NCI-H2081 (cell line): ENCODE measurements at places on chromosomes 6 and 20.
A peak's percentile ranks its signal among the peaks of the same experiment; 100 is the strongest.

- no peak for DNase-seq
Observed at GRCh38 chr6:167651318-167652041, 175.2 kb upstream of the AFDN start.

- no peak for DNase-seq
Observed at GRCh38 chr6:2563635-2564034, 187.1 kb downstream of the MYLK4 start.

- no peak for DNase-seq
Observed at GRCh38 chr6:6277413-6277812, 43.0 kb downstream of the F13A1 start.

DNA sequence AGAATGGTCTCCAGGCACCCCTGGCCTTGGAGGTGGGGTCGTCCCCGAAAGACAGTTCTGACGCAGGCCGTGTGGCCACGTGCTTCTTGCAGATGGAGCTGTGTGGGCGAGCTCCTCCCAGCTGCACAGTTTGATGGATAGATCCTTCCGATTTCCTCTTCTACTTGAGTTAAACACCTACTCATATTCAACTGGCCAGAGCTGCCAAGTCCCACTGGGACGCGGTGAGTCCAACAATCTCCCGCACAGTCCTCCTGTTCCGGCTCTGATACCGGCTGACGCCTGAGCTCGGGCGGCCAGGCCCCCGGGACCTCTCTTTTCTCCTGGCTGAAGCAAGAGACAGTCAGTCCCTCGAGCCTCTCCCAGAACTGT, 57.9 kb upstream of the DACT2 start:
- no peak for DNase-seq

DNA sequence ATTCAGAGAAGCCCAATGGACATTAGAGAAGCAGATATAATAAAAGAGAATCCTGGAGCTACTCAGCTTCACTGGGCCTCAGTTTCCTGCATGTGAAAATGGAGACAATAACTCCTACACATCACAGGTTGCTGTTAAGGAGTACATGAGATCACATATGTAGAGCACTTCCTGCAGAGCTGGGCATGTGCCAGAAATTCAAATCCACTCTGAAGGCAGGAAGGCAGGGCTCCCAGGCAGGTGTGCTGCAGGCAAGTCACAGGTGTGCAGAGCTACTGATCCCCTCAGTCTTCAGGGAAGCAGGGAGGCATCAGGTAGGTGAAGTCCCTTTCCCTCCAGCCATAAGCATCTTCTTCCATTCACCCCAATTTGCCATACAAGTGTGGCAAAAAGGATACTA, 48.0 kb downstream of the DST start:
- peak; percentile 42 for DNase-seq

DNA sequence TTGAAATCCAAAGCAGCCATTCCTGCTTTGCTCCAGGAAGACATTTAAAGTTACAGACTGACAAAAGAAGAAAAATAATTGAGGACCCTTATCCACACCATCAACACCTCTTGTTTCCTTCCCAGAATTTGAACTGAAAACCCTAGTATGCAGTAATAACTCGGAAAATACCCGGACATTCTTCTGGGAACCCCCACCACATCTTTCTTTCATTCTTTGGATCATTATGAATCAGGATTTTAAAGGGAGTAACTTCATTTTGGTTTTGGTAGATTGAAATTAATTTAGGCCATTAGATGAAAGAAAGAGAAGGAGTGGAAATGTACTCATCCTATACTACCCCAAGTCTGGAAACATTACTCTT, 213.8 kb upstream of the MARCKS start:
- no peak for DNase-seq

- no peak for DNase-seq
Observed at GRCh38 chr20:43957392-43957791, 42.7 kb downstream of the TOX2 start.

GRCh38 chr20:44302026-44302669, 8.9 kb downstream of the FITM2 start:
- no peak for DNase-seq

GRCh38 chr6:139475241-139475640, 100.8 kb upstream of the CITED2 start:
- no peak for DNase-seq

GRCh38 chr20:278181-278580, 12.4 kb downstream of the C20orf96 start:
- DNase-seq = no peak

- DNase-seq = no peak
Observed at GRCh38 chr20:34061695-34062094, 50.3 kb downstream of the EIF2S2 start.
